ENCODE measurements at places on chromosomes 1 and 21. TPM values are rescaled to one million over a fixed set of nuclear protein-coding genes. Genes with fewer than 3 reads are reported as not detected.

- DNase-seq: no peak
Measured at GRCh38 chr1:168373869-168374268, 93.2 kb downstream of the TBX19 start.

GRCh38 chr1:230517326-230517725 is 91.2 kb upstream of the PGBD5 start:
- DNase-seq: no peak

Gene MYBPH
- not detected for polyA plus RNA-seq

GRCh38 chr1:224632381-224632871 is 16.3 kb downstream of the CNIH3 start:
- DNase-seq: no peak

DNA sequence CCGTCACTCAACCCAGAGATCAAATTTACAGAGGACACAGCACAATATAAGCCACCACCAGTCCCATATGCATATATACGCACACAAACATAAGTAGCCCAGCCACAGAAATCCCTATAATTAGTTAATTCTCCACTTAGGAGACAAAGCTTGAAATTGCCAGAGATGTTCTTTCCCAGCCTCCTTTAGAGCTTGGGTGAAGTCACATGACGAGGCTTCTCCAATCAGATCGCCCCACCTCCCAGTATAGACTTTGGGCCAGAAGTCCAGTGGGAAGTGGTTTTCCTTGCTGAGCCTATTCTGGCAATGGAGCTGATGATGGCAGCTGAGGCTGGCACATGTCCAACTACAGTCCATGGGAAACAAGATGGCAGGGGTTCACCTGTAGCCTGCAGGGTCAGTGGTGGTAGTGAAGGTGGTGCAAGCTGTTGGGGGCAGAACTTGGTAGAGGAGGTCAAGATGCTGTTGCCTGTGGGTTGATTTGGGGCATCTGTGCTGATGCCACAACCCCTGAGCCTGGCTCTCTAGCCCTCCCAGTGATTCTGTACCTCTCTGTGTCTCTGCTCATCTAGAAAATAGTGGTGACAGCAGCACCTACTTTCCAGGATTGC is 535.9 kb downstream of the MATN1 start:
- DNase-seq: no peak

DNA sequence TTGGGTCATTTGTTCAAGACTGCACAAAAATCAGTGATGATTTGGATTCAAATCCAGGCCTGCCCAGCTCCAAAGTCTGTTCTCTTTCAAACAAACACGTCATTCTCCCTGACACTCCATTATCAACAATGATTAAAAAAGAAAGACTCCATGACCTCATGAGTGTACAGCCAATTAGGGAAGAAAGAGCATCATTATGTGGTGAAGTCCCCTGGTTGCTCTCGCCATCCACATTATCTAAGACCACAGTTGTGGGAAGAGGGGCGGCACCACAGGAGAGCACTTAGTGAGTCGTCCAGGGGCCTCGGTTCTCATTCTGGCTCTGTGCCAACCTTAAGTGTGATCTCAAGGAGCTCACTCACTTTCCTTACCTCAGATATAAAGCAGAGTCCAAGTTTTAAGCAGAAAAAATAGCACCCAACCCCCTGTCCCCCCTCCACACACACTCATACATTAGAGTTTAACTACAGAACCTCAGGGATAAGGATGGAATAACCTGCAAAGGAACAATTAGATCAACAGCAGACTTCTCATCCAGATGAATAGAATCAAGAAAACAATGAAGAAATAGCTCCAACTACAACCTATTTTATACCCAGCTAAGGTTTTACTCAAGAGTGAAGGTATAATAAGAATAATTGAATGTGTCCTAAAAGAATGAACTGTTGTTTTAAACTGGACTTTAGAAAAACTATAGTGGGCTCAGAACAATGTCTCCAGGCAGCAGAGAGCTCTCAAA is 47.8 kb downstream of the COL6A1 start:
- no peak for DNase-seq

DNA sequence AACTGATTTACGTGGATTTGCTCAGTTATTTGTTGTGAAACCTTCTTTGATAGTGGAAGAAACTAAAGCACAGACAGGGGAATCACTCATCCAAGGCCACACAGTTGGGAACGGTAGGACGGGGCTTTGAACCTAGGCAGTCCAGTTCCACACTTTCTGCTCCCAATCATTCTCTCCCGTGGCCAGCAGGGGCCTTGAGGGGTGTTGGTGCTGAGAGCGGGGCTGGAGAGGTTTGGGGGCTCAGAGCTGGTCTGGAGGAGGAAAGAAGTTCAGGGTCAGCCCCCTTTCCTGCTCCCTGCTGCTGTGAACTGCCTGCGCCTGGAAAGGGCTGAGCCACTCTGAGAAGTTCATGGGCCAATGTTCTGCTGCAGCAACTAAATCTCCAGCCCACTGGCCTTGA is 31.4 kb upstream of the ACTL8 start:
- DNase-seq: no peak

Gene COL6A2
- polyA plus RNA-seq: 0.16 TPM

- DNase-seq: no peak
Measured at GRCh38 chr1:227355542-227356245, 37.4 kb upstream of the CDC42BPA start.

DNA sequence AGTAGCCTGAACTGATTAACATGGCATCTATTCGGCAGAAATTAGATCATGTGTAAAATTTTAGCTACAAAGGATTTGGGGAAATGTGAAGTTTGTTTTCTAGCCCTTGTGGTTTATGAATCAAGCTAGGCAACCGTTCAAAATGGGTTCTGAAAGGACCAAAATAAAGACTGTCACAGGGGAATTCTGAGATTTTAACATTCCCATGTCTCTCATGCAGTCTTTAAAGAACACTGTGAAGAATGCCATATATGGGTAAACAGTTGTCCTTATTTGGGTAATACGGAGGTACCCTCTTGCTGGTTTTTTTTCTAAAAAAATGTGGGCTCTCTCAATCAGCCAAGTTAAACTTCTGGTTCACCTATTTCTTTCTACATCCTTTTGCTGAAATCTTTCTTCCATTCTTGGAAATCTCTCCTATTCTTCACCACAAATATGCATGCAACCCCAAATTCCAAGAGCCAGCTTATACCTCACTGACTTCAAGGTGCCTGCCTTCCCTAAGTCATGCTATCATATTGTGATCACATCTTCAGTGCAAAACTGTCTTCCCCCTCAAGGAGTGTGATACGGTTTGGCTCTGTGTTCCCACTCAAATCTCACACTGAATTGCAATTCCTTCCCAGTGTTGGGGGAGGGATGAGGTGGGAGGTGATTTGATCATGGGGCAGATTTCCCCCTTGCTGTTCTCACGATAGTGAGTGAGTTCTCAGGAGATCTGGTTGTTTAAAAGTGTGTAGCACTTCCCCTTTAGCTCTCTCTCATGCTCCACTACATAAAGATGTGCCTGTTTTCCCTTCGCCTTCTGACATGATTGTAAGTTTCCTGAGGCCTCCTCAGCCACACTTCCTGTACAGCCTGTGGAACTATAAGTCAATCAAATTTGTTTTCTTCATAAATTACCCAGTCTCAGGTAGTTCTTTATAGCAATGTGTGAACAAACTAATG is 308.7 kb downstream of the TTLL7 start:
- no peak for DNase-seq

Gene PODN
- not detected for polyA plus RNA-seq

- no peak for DNase-seq
Measured at GRCh38 chr21:43270800-43271301, 102.0 kb downstream of the CRYAA start.

GRCh38 chr1:207817166-207817565 is 65.3 kb downstream of the CD46 start:
- DNase-seq: no peak

DNA sequence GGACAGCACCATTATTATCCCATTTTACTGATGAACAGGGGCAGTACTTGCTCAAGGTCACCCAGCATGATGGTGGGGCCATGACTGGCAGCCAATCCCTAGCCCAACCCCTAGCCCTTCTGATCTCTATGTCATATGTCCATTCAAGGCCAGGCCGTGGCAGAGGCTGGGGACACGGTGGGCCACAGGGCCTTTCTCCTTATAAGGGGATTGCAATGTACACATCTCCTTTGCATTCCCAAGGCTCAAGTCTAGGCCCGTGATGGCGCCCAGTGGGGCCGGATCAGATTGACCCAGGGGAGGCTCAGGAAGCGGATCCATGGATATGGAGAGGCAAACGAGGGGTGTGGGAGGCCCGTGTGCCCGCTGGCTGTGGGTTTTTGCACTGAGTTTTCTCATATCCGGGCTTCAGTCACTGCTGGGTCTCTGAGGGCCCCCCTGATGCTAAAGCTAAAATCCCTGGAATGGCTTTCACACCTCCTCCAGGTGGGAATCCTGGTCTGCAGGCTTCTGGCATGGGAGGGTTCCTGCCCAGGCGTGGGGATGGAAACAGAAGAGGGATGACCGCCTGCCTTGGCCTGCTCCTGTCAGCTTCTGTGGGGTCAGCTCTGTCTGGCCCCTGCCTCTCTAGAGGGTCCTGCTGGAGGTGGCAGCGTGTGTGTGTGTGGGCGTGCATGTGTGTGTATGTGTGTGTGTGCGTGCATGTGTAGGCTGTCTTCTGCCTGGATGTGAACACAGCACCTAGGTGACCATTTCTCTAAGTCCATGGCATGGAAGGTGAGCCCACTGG is 2.1 kb downstream of the MYOM3 start:
- DNase-seq: no peak

DNA sequence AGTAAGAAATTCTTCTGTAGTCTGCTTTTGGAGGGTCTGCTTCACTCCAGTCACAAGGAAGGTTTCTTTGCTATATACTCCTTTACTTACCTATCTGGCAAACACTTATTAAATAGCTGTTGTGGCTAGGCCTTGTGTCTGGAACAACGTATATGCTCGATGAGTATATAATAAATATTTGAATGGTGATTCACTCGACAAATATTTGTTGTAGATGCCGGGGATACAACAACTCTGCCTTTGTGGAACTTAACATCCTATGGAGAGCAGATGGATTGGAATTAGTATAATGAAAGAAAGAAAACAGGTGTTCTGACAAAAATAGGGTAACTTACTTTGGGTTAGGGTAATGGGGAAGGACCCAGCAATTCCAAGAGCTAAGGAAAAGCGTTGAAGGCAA is 31.1 kb downstream of the KPNA6 start:
- no peak for DNase-seq

Gene ZNF695
- 0.08 TPM for polyA plus RNA-seq

- no peak for DNase-seq
Measured at GRCh38 chr1:117070124-117070523, 10.0 kb downstream of the TTF2 start.

DNA sequence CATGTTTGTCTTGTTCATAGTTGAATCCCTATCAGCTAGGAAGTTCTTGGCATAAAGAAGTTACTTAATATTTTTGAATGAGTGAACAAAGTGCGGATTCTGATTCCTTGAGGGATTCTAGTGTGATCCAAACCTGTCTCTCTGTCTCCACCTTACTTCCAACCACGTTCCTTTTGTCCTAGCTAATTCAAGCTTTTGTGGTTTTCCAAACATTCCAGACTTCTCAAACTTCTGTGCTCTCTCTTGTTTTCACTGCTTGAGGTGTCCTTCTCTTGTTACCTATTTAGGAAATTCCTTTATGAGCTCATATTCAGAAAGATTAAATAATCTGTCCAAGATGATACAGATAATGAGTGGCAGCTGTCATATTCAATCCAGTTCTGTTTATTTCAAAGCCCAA is 353.2 kb downstream of the PTBP2 start:
- no peak for DNase-seq

GRCh38 chr1:104629589-104629988 is 879.9 kb downstream of the AMY1C start:
- no peak for DNase-seq

GRCh38 chr1:89873770-89874169 is 52.9 kb downstream of the LRRC8D start:
- DNase-seq: no peak

- no peak for DNase-seq
Measured at GRCh38 chr21:36507397-36508018, 27.6 kb upstream of the CLDN14 start.

GRCh38 chr1:22953057-22953739 is 19.5 kb downstream of the LACTBL1 start:
- no peak for DNase-seq

GRCh38 chr1:202981939-202982338 is 14.9 kb upstream of the CYB5R1 start:
- DNase-seq: no peak

GRCh38 chr1:175186433-175187160 is 6.0 kb downstream of the KIAA0040 start:
- no peak for DNase-seq

DNA sequence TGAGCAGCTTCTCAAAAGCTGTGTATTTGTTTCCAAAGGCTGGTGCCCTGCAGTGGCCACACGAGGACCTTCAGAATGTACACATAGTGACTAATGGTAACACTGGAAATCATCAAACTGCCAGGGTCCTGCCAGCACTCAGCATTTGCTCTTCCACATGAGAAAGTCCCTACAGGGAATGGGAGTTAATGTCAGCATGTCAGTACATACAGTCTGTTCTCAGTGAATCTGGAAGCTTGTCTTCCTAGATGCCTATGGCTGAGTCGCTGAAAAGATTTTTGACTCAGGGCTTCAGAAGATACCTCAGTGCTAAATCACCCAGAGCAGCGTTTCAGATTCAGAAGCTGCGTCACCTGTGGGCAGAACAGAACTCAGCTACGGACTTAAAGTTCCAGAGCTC is 108.2 kb downstream of the CDC7 start:
- DNase-seq: no peak

Gene SMCP
- polyA plus RNA-seq: not detected

Gene NRDC
- polyA plus RNA-seq: 82.0 TPM

DNA sequence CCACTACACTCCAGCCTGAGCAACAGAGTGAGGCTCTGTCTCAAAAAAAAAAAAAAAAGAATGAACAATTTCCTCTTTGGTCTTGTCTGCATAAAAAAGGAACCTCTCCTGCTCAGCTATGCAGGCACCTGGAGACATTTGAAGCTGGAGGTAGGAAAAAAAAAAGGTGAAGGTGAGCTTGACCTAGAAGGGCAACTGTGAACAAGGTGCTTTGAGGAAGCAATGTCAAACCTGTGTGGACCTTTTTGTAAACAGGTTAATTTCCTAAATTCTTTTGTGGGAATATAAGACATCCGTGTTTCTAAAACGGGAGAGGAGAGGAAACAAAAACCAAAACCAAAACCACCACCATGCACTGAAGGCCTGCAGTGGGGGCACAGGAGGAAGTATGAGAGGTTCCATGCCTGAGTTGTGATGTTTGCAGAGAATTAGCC is 77.5 kb downstream of the SLC45A1 start:
- DNase-seq: peak; percentile 72

Gene C1QTNF12
- not detected for polyA plus RNA-seq

DNA sequence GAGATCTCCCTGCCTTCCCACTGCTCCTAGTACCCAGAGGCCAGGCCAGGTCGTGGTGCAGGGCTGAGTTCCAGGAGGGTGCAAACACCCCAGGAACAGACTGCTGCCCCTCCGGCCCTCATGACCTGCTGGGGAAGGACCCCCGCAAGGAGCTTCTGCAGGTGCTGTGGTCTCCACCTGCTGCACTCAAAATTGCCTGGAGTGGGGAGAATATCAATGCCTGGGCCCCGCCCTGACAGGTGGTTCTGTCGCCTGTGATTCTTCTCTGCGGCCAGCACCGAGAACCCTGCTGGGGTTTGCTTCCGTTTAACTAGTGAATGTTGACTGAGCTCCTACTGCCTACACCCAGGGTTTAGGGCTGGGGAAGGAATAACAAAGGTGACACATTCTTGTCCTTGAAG is 2.1 kb upstream of the TFF3 start:
- DNase-seq: no peak

Gene DIO1
- not detected for polyA plus RNA-seq

Gene TRNAU1AP
- polyA plus RNA-seq: 29.6 TPM

Data from naive B cell (primary cell).